ENCODE measurements at places on chromosomes 13 and 19. TPM values are rescaled to one million over a fixed set of nuclear protein-coding genes. Genes with fewer than 3 reads are reported as not detected.

- no peak for DNase-seq
These were observed 3.3 kb downstream of the VSTM2B start for GRCh38 chr19:29528946-29529645.

Gene ZNF460
- 28.0 TPM for total RNA-seq

Gene TYROBP
- 2.9 TPM for total RNA-seq

DNA sequence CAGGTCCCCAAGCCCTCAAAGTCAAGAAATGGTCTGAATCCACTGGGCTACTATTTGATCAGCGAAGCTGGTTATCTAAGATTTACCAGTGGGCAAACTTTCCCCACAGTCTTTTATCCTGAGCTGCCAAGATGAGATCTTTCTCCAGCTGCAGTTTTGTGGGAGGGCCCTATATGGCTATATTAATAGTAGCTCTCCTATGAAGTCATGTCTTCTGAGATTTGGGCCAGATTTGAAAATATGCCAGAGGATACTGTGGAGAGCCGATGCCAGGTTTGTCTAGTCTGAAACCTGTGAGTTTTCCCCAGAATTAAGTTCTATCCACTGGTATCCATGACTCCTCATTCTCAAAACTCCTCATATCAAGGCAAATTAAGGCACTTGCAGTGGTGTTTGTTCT, 173.2 kb downstream of the FLT1 start:
- no peak for DNase-seq

Gene GSX1
- not detected for total RNA-seq

GRCh38 chr19:7905268-7905667, 1.6 kb downstream of the MAP2K7 start:
- no peak for DNase-seq

Measured in cardiac muscle cell (in vitro differentiated cells and primary cell).